ENCODE measurements at places on chromosomes 3 and 15. TPM values are rescaled to one million over a fixed set of nuclear protein-coding genes. Genes with fewer than 3 reads are reported as not detected.

ATP13A5 gene
- 0.25 TPM for total RNA-seq

CD96 gene
- total RNA-seq, result 0.16 TPM

HTR3E gene
- 0.31 TPM for total RNA-seq

GOLGA6A gene
- total RNA-seq, result 32.4 TPM

KBTBD13 gene
- total RNA-seq, result 2.4 TPM

GOLGA8T gene
- total RNA-seq, result 4.1 TPM

HACD2 gene
- total RNA-seq, result 55.9 TPM

EXD1 gene
- 20.7 TPM for total RNA-seq

DNA sequence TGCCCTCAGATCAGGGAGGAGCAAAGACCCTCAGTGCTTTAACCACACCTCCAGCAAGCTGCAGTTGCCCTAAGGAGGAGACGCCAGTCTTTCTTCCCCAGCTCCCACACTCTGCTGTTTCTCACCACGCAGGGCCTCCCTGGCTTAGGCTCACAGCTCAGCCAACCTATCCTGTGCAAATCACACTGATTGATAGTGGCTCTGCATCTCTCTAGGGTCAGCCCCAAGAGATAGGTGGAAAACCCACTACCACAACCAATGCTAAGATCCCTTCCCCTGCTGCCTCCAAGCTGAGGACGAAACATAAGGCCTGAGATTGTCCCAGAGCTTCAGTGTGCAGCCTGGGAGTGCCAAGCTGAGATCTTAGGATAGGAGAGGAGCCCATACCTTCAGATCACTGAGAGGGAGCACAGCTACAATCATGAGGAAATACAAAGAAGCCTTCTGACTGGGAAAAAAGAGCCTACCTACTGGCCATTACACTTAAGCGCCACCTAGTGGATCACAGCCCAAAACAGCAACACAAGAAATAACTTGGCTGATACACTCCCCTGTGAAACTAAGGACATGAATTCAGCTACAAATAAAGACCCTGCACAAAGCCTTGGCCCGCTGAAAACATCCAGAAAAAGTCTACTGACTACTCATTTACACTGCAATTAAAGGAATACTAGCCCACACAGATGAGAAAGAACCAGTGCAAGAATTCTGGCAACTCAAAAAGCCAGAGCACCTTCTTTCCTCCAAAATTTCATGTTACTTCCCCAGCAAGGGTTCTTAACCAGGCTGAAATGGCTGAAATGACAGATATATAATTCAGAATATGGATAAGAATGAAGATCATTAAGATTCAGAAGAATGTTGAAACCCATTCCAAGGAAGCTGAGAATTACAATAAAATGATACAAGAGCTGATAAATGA lies 271.5 kb upstream of the DCBLD2 start:
- DNase-seq, result peak; percentile 82

GRCh38 chr15:33616475-33616874 lies 305.7 kb downstream of the RYR3 start:
- DNase-seq, result no peak

- DNase-seq, result peak; percentile 11
These were observed 128.1 kb downstream of the NSMCE3 start for GRCh38 chr15:29141308-29142128.

- no peak for DNase-seq
These were observed 21.0 kb downstream of the TPRG1 start for GRCh38 chr3:189192725-189193124.

DNA sequence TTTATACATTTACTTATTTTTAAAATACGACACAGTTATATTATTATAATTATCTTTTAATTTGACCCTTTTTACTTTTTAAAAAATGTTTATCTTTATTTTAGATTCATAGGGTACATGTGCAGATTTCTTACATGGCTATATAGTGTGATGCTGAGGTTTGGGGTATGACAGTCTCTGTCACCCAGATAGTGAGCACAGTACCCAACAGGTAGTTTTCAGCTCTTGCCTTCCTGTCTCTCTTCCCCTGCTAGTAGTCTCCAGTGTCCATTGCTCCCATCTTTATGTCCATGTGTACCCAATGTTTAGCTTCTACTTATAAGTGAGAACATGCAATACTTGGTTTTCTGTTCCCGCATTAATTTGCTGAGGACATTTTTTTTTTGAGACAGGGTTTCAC lies 21.8 kb upstream of the KCNMB2 start:
- no peak for DNase-seq

DNA sequence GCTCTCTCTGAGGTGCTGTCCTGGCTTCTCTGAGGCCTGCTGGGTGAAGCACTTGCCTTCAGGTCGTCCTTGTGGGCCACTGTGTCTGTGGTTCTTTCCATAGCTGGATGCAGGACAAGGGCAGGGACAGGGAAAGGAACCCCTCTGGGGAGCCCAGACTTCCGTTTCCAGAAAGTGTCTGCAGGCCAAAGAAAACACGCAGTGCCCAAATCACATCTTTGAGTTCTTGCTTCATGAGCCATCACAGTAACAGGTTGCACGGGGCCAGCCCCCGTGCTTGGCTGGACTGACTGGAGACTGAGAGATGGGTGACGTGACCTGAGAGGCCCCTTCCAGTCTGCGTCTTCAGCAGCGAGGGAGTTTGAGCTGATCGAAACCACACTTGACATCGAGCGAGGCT lies 115.8 kb downstream of the GABRG3 start:
- DNase-seq, result no peak

GRCh38 chr3:8481380-8481779 lies 20.2 kb upstream of the LMCD1 start:
- no peak for DNase-seq

GRCh38 chr3:25495304-25495703 lies 67.2 kb downstream of the RARB start:
- DNase-seq, result no peak

GRCh38 chr15:92077353-92078085 lies 224.0 kb downstream of the SLCO3A1 start:
- DNase-seq, result peak; percentile 89

GRCh38 chr3:188734395-188734794 lies 437.4 kb upstream of the TPRG1 start:
- no peak for DNase-seq
